ENCODE measurements at places on chromosomes 1 and 21.

GRCh38 chr1:227734546-227734855 lies 601 bp downstream of the JMJD4 start:
- peak overlapping the region; percentile 56 for H3K4me3 ChIP-seq
- H3K4me1 ChIP-seq = peaks cover 26% of the 10 kb centered on the region
- peaks cover 6% of the 10 kb centered on the region for H3K36me3 ChIP-seq
- no peaks in the 10 kb centered on the region for H3K27me3 ChIP-seq
- no peak for DNase-seq
- peak overlapping the region; percentile 50 for H3K27ac ChIP-seq

GRCh38 chr1:169925505-169926482 lies 32.1 kb upstream of the SCYL3 start:
- DNase-seq = no peak
- H3K36me3 ChIP-seq = peaks cover 9% of the 10 kb centered on the region
- H3K27ac ChIP-seq = no peak overlapping the region
- H3K27me3 ChIP-seq = no peaks in the 10 kb centered on the region

- H3K27me3 ChIP-seq = no peaks in the 10 kb centered on the region
- H3K27ac ChIP-seq = no peak overlapping the region
- H3K4me3 ChIP-seq = no peak overlapping the region
- no peaks in the 10 kb centered on the region for H3K36me3 ChIP-seq
These were observed 120.7 kb upstream of the SOD1 start for GRCh38 chr21:31538816-31539215.

DNA sequence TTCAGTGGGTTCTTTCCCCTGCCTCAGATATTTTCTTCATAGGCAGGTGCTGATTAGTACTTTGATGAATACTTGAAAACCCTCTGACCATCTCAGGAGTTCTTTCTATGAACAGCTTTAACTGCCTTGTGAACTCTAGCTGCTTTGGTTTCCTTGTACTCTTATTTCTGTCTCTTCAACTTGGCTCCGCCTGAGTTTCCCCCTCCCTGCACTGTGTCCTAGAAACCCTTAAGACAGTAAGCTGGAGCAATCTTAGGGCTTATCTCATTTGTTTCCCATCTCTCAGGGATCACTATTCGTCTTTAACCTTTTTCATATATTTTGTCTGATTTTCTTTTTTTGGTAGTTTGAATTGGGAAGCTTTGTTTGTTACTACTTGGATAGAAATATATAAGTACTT lies 99.1 kb downstream of the PKN2 start:
- no peaks in the 10 kb centered on the region for H3K4me1 ChIP-seq
- H3K27me3 ChIP-seq = no peaks in the 10 kb centered on the region
- no peak overlapping the region for H3K4me3 ChIP-seq
- DNase-seq = no peak

DNA sequence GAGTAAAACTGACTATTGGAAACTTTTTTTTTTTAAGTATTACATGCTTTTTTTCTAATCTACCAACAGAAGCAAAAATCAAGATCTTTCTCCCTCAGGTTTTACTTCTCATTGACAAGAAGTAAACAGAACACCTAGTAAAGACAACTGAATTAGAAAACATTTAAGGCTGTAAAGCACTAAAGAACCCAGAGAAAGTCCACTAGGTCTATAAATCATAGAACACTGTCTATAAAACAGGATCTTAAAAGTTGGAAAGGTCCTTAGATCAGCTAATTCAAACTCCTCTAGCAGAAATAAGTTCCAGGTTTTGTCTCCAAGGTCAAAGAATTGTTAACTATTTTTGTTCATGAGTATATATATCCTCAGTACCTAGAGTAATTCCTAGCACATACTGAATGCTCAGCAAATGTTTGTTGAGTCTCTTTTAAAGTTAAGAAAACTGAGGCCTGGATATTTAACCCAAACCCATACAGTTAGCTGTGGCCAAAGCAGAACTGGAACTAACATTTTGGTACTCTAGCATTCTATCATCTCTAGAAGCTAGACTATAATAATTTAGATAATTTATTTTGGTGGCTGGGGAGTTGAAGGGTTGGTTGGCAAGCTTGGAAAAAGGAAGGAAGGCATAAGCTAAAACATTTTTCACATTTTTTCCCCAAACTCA lies 3.0 kb downstream of the EPS15 start:
- no peaks in the 10 kb centered on the region for H3K36me3 ChIP-seq
- peaks cover 29% of the 10 kb centered on the region for H3K4me1 ChIP-seq
- no peaks in the 10 kb centered on the region for H3K27me3 ChIP-seq
- H3K4me3 ChIP-seq = no peak overlapping the region
- DNase-seq = no peak

- H3K27ac ChIP-seq = no peak overlapping the region
- no peak overlapping the region for H3K4me3 ChIP-seq
- no peaks in the 10 kb centered on the region for H3K4me1 ChIP-seq
- H3K27me3 ChIP-seq = no peaks in the 10 kb centered on the region
- no peak for DNase-seq
These were observed 314.0 kb downstream of the LMO4 start for GRCh38 chr1:87642581-87643221.

GRCh38 chr1:41833519-41834000 lies 85.2 kb downstream of the HIVEP3 start:
- no peaks in the 10 kb centered on the region for H3K4me1 ChIP-seq
- no peak overlapping the region for H3K27ac ChIP-seq
- DNase-seq = no peak
- H3K27me3 ChIP-seq = no peaks in the 10 kb centered on the region

DNA sequence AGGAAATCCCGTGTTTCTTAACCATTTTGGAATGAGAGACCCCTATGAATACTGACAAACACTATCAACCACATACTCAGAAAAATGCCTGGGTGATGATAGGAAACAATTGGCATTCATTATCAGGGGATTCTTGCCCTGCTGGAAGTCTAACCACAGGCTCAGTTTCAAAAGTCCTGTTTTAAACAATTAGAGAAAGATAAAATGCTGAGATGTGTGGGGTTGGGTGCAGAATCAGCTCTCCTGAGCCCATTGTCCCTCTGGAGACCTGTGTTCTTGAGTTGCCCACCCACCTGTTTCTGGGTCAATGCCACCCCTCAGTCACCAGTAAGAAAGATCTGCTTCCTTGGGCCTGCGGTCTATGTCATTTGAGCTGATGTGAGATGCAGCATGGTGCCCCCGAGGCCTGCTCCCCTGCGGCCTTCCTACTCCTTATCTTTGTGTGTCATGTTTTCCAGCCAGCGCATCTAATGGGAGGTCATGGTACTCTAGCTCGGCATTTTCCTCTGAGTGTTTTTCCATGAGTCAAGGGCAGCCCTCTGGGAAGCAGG lies 130.3 kb upstream of the PLXNA2 start:
- no peak overlapping the region for H3K27ac ChIP-seq
- H3K4me1 ChIP-seq = no peaks in the 10 kb centered on the region
- H3K27me3 ChIP-seq = no peaks in the 10 kb centered on the region
- no peak overlapping the region for H3K4me3 ChIP-seq

GRCh38 chr1:162631546-162632191 lies 595 bp upstream of the DDR2 start:
- no peaks in the 10 kb centered on the region for H3K4me1 ChIP-seq
- no peak overlapping the region for H3K27ac ChIP-seq
- DNase-seq = no peak
- no peaks in the 10 kb centered on the region for H3K27me3 ChIP-seq
- H3K4me3 ChIP-seq = no peak overlapping the region

- H3K4me1 ChIP-seq = peaks cover 22% of the 10 kb centered on the region
- peak overlapping the region; percentile 79 for H3K27ac ChIP-seq
- H3K4me3 ChIP-seq = no peak overlapping the region
These were observed 37.8 kb upstream of the GBP5 start for GRCh38 chr1:89310505-89310904.

DNA sequence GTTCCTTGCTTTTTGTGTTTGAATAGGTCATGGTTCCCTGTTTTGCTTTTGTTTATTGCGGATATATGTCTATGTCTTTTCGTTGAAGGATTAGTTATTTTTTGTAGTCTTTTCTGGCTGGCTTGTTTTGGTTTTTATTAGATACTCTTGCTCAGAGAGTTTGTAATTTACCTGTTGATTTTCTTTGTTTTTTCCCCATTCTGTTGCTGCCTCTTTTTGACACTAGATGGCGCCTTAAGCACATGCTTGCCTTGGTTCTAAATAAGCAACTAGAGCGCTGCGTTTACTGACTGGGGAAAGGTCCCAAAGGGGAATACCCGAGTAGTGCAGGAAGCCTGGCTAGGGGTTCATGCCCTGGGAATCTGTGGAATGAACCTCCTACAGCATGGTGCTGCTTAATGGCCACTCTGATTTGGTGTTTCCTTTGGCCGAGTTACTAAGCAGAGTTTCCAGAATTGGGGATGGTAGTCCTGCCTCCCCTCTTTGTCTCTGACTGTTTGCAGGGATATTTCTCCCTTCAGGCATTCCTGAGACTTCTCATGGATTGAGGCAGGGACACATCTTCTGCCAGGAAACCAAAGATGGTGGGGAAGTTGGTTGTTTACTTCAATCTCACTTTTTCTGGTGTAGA lies 143.2 kb downstream of the PTPRU start:
- H3K36me3 ChIP-seq = no peaks in the 10 kb centered on the region
- DNase-seq = no peak
- H3K27ac ChIP-seq = no peak overlapping the region

- no peak overlapping the region for H3K27ac ChIP-seq
- H3K4me1 ChIP-seq = no peaks in the 10 kb centered on the region
- no peaks in the 10 kb centered on the region for H3K36me3 ChIP-seq
- no peaks in the 10 kb centered on the region for H3K27me3 ChIP-seq
These were observed 30.8 kb upstream of the FAM78B start for GRCh38 chr1:166197597-166197996.

DNA sequence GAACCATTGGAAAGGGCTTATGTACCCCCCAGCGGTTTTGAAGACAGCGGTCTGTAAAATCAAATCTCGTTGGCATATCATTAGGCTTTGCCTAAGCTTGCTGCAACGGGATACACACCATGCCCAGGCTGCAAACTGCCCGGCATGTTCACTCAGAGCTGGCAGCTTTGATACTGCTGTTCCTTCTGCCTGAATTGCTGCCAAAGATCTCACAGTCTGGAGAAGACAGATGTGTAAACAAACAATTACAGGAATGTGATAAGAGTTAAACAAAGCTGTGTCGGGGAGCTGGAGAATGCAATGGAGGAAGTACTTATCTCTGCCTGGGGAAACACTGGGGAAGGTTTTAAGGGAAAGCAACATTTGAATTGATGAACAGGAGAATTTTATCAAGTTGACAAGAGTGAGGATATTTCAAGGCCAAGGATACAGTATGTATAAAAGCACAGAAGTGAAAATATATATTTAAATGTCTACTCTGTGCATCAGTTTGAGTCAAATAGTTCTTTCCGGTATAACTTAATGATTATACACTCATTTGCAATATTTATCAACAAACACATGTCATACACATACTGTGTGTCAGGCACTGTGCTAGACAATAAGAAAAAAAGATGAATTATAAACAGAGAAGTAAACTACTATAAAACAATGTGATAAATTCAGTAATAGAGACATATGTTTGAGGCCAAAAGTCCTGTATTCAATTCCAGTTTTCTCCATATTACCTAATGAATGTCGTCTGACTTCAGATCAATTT lies 29.9 kb downstream of the CHML start:
- H3K27me3 ChIP-seq = no peaks in the 10 kb centered on the region
- no peak overlapping the region for H3K4me3 ChIP-seq
- no peaks in the 10 kb centered on the region for H3K36me3 ChIP-seq
- no peak overlapping the region for H3K27ac ChIP-seq

DNA sequence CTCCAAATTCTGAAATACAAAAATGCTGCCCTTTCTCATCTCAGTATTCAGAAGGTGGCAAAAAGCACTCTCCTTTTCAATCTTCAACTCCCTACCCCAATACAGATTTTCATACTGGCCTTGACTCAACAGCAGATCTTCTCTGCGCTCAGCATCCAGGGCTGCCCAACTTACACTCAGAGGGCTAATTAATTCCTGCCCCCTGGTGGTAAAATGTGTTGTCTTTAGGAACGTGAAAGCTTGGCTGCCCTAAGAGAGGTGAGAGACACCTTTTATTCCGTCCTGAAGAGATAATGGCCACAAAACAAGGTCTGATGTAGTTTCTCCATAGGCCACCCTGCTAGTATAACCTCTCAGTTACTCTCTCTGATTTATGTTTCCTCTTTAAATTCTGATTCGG lies 25.0 kb downstream of the KRTAP24-1 start:
- no peak overlapping the region for H3K4me3 ChIP-seq
- no peaks in the 10 kb centered on the region for H3K36me3 ChIP-seq
- no peaks in the 10 kb centered on the region for H3K4me1 ChIP-seq
- DNase-seq = no peak
- no peak overlapping the region for H3K27ac ChIP-seq

DNA sequence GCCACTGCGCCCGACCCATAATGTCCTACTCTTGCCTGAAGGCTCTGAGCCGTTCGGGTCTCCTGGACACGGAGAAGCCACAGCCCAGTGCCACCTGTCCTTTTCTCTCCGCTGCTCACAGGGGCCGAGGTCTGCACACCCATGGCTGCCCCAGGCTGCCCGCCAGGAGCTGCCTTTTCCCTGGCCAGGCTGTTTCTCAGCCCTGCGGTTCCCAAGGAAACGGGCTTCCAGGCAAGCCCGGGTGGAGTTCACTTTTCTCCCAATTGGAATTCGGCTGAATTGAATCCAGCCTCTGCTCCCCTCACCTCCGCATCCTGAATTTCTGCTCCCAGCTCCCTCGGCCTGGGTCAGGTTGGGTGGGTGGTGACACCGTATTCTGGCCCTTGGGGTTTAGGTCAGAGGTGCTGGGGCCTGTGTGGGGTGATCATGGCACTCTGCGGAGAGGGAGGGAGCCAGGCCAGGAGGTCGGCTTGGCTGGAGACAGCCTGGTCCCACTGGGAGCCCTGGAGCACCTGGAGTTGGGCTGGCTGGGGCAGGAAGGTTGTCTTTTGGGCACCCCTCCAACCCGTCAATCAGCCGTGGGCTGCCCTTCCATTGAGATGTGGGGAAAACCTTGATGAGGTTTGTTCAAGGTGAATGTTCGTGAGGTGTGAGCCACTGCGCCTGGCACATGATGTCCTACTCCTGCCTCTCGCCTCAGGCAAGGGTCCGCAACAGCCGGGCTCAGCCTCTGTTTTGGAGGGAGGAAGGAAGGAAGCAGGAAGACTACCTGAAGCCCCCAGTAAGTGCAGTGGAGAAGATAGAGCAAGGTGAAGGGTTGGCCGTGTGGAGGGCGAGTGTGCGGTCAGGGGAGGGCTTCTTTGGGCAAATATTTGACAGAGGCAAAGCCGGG lies 25.1 kb downstream of the RRP1 start:
- no peaks in the 10 kb centered on the region for H3K36me3 ChIP-seq
- H3K4me3 ChIP-seq = no peak overlapping the region
- DNase-seq = no peak
- no peak overlapping the region for H3K27ac ChIP-seq

GRCh38 chr1:150366416-150367296 lies 2.7 kb downstream of the RPRD2 start:
- H3K27me3 ChIP-seq = no peaks in the 10 kb centered on the region
- peak overlapping the region; percentile 72 for H3K4me3 ChIP-seq
- H3K27ac ChIP-seq = peak overlapping the region; percentile 97
- H3K36me3 ChIP-seq = no peaks in the 10 kb centered on the region
- DNase-seq = peak; percentile 17
- peaks cover 17% of the 10 kb centered on the region for H3K4me1 ChIP-seq

- H3K27ac ChIP-seq = no peak overlapping the region
- H3K27me3 ChIP-seq = no peaks in the 10 kb centered on the region
These were observed 42.8 kb upstream of the MARK1 start for GRCh38 chr1:220485131-220485530.

- H3K36me3 ChIP-seq = peaks cover 39% of the 10 kb centered on the region
- H3K27me3 ChIP-seq = no peaks in the 10 kb centered on the region
- peaks cover 9% of the 10 kb centered on the region for H3K4me1 ChIP-seq
- DNase-seq = no peak
- no peak overlapping the region for H3K4me3 ChIP-seq
These were observed 11.9 kb upstream of the CPLANE2 start for GRCh38 chr1:16248603-16249516.

- no peak overlapping the region for H3K27ac ChIP-seq
- no peak overlapping the region for H3K4me3 ChIP-seq
- DNase-seq = no peak
- no peaks in the 10 kb centered on the region for H3K36me3 ChIP-seq
- no peaks in the 10 kb centered on the region for H3K4me1 ChIP-seq
These were observed 871 bp upstream of the ERICH3 start for GRCh38 chr1:74674278-74675048.
